DMS 273 treated with DMSO at 0.1 percent for 48 hours (cell line): ENCODE measurements at places on chromosomes 16 and 17.

GRCh38 chr17:57604771-57605674 is 140.1 kb downstream of the CCDC182 start:
- DNase-seq: peak; percentile 79

- no peak for DNase-seq
These were observed 26.1 kb downstream of the CD300LG start for GRCh38 chr17:43873091-43873490.

- DNase-seq: no peak
These were observed 38.7 kb upstream of the RHBDL3 start for GRCh38 chr17:32226886-32227285.

DNA sequence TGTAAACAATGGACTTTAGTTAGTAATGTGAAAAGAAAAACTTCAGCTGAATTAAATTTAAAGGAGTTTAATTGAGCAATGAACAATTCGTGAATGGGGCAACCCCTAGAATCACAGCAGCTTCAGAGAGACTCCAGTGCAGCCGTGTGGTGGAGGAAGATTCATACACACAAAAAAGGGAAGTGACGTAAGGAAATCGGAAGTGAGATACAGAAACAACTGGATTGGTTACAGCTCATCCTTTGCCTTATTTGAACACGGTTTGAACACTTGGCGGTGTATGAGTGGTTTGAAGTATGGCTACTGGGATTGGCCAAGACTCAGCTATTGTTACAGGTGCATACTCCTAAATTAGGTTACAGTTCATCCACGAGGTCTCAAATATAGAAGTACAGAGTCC is 460.4 kb upstream of the ASIC2 start:
- no peak for DNase-seq

GRCh38 chr17:81109957-81110356 is 55.4 kb upstream of the PVALEF start:
- no peak for DNase-seq

- no peak for DNase-seq
These were observed 46.7 kb downstream of the C17orf67 start for GRCh38 chr17:56786989-56787482.

DNA sequence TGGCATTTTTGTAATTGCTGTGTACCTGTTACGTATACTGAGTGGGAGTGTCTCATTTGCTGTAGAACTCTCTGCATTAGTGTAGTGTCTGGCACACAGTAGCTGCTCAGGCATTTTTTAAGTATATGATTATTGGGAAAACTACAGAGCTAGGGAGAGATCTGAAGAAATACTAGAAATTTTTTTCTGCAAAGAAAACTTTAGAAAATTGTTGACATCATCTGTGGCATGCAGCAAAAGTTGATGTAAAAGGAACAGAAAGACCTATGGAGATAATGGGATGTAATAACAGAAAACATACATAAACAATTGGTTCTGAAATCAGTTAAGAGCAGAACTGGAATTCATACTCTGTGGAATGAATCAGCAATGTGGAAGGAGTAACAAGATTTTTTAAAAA is 11.6 kb downstream of the CLTC start:
- no peak for DNase-seq

GRCh38 chr16:48517493-48517892 is 92.5 kb downstream of the N4BP1 start:
- DNase-seq: no peak

- no peak for DNase-seq
These were observed 384.0 kb downstream of the SOX9 start for GRCh38 chr17:72504783-72505182.

- DNase-seq: no peak
These were observed 54.6 kb downstream of the ABCC12 start for GRCh38 chr16:48101069-48101674.

GRCh38 chr17:40372031-40372430 is 7.5 kb upstream of the GJD3 start:
- DNase-seq: no peak

- no peak for DNase-seq
These were observed 48.3 kb downstream of the BAIAP2 start for GRCh38 chr17:81083125-81083765.

GRCh38 chr17:2940352-2940751 is 123.1 kb downstream of the OR1D5 start:
- DNase-seq: no peak

DNA sequence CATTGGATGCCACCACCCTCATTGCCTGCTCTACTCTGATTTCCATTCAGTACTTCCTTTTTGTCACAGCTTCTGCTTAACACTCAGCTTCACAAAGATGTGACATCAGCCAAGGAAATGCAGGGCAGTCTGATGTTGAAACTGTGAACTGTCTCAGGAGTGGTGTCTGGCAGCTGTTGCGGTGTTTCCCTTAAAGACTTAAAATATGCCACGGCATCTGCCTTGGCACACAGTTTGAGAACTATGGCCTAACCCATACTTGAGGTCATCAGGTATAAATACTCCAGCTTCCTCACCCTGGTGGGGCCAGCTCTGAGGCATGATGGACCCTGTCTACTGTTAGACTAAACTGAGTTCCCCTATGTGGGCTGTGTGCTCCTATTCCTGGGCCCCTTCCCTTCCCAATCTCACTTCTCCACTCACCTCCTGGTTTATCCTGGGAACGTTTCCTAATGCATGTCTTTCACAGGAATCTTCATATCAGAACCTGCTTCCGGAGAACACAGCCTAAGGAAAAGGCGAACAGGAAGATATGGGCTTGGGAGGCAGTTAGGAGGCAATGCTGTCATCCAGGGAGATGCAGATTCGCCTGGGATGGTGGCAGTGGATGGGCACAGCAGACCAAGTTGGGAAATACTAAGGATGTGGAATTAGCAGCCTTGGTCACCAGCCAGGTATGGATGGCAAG is 96.5 kb downstream of the WSCD1 start:
- no peak for DNase-seq

- DNase-seq: no peak
These were observed 7.5 kb downstream of the MYH3 start for GRCh38 chr17:10649602-10650001.

DNA sequence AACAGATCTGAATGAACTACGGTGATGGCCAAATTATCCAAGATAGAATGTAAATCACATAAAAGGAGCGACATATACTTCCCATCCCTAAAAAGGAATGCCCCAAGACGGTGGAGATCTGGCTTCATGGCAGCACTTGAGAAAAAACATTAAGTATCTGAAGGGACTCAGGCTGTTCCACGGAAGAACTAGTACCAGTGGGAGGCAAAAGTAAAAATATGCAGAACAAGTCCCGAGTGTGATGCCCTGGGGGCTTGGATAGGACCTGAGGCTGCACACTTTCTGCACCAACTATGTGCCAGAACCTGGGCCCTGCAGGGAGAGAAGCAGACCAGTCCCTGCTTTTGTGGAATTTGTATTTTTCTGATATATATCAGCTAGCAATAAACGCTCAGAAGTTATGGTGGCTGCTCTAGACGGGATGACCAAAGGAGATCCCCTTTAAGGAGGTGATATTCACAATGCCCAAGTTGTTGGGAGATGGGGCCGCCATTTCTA is 539 bp upstream of the CKLF start:
- no peak for DNase-seq

DNA sequence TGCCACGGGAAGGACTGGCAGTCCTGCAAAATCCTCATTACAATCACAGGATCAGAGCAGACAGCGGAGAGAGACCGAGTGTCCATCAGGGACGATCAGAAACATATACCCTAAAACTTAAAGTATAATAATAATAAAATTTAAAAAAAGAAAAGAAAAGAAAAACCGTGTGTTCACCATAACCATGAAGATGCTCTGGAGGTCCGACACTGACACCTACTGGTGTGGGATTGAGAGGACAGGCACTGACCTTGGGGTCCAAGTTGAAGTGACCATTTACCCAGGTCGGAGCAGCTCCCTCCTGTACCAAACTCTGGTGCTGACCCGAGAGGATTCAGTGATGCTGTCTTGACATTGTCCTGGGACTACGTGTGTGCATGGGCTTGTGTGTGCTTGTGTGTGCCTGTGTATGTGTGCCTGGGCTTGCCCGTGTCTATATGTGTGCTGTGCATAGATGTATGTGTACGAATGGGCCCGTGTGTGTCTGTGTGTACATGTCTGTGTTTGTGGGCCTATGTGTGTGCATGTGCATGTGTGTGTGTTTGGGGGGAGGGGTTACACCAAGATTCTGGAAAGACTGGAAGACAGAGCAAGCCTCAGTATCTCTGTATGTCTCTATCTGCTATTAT is 10.0 kb upstream of the CD300LD start:
- DNase-seq: no peak

GRCh38 chr17:5978496-5978895 is 91.7 kb upstream of the WSCD1 start:
- DNase-seq: no peak

GRCh38 chr16:17287166-17287800 is 183.5 kb downstream of the XYLT1 start:
- DNase-seq: no peak

GRCh38 chr17:80649672-80650330 is 105.2 kb downstream of the RPTOR start:
- no peak for DNase-seq

- peak; percentile 67 for DNase-seq
These were observed 1.3 kb downstream of the C17orf58 start for GRCh38 chr17:67994817-67995569.

GRCh38 chr17:7997186-7997585 is 5.2 kb upstream of the GUCY2D start:
- peak; percentile 51 for DNase-seq

GRCh38 chr17:68356520-68356919 is 65.2 kb downstream of the ARSG start:
- DNase-seq: no peak

- no peak for DNase-seq
These were observed 46.6 kb upstream of the TANC2 start for GRCh38 chr17:62919388-62919787.
